ENCODE measurements at places on chromosomes 7 and 10. TPM values are rescaled to one million over a fixed set of nuclear protein-coding genes. Genes with fewer than 3 reads are reported as not detected.

DNA sequence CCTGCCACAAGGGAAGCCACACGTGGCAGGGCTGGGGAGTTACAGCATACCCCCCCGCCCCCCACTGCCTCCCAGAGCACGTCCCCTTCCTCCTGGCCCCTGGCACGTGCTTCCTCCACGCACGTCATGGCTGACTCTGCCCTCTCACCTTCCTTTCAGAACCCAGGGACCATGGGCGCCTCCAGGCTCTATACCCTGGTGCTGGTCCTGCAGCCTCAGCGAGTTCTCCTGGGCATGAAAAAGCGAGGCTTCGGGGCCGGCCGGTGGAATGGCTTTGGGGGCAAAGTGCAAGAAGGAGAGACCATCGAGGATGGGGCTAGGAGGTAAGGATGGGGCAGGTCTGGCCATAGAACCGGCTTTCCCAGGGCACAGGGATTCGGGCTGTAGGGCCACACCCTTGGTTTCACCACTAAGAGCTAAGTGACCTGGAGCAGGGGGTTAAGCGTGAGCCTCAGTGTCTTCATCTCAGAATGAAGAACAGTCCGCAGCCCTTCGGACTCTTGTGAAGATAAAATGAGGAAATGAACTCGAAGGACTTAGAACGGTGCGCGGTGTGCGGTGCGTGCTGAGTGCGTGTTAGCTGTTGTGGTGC lies 2.5 kb downstream of the NUDT1 start:
- no peak overlapping the region for H3K4me3 ChIP-seq
- H3K27me3 ChIP-seq, result no peaks in the 10 kb centered on the region
- H3K4me1 ChIP-seq, result peaks cover 67% of the 10 kb centered on the region
- H3K27ac ChIP-seq, result no peak overlapping the region

- H3K27ac ChIP-seq, result no peak overlapping the region
- no peak overlapping the region for H3K4me3 ChIP-seq
- DNase-seq, result no peak
- no peaks in the 10 kb centered on the region for H3K36me3 ChIP-seq
- H3K4me1 ChIP-seq, result no peaks in the 10 kb centered on the region
Observed at GRCh38 chr7:143454091-143454680, 10.9 kb downstream of the TAS2R60 start.

DNA sequence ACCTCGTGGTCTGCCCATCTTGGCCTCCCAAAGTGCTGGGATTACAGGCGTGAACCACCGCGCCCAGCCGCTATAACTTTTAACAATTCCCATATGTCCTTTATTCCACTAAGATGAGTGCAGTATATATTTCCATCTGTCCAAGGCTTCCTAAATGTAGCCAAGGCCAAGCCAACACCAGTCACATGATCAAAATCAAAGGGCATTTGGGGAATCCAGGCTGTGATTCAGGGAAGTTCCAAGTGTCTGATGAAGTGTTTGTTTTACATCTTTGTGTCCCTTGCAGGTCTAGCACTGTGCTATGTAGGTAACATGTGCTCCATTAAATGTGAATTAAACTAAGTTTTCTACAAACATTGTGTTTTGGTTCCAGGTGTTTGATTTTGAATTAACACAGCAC lies 20.8 kb downstream of the AKR1E2 start:
- H3K36me3 ChIP-seq, result no peaks in the 10 kb centered on the region
- no peaks in the 10 kb centered on the region for H3K27me3 ChIP-seq
- no peak overlapping the region for H3K27ac ChIP-seq
- DNase-seq, result no peak
- peaks cover 6% of the 10 kb centered on the region for H3K4me1 ChIP-seq

DNA sequence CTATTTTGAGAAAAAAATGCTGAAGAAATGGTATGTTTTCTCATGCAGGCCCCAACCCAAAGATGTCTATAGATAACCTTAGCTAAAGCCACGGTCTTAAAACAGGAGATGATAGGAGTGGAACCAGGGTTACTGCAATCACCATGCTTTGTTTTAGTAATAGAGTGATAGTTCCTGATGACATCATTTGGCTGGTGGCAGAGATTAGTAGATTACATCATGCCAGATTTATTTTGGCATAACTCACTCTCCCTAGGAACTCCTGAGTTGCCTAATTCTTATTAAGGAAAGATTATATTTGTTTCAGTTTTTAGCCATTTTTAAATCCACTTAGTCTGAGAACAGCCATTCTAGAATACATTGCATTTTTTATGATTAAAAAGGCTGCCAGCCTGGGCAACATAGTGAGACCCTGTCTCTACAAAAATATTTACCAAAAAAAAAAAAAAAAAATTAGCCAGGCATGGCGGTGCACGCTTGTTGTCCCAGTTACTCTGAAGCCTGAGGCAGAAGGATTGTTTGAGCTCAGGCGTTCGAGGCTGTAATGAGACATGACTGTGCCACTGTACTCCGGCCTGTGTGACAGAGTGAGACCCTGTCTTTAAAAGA lies 17.8 kb downstream of the ENO4 start:
- H3K27me3 ChIP-seq, result no peaks in the 10 kb centered on the region
- no peak for DNase-seq
- H3K4me3 ChIP-seq, result no peak overlapping the region

- no peaks in the 10 kb centered on the region for H3K27me3 ChIP-seq
- no peak for DNase-seq
- H3K27ac ChIP-seq, result no peak overlapping the region
- H3K4me3 ChIP-seq, result no peak overlapping the region
- no peaks in the 10 kb centered on the region for H3K36me3 ChIP-seq
- H3K4me1 ChIP-seq, result no peaks in the 10 kb centered on the region
Observed at GRCh38 chr10:126094537-126094936, 198.2 kb downstream of the FANK1 start.

GRCh38 chr7:114819616-114820362 lies 102.1 kb upstream of the MDFIC start:
- H3K27ac ChIP-seq, result no peak overlapping the region
- no peak for DNase-seq
- no peaks in the 10 kb centered on the region for H3K27me3 ChIP-seq
- H3K4me1 ChIP-seq, result no peaks in the 10 kb centered on the region

GRCh38 chr10:104650635-104651331 lies 9.7 kb downstream of the SORCS3 start:
- H3K27ac ChIP-seq, result no peak overlapping the region
- H3K27me3 ChIP-seq, result peaks cover 28% of the 10 kb centered on the region
- DNase-seq, result no peak
- no peaks in the 10 kb centered on the region for H3K36me3 ChIP-seq
- H3K4me1 ChIP-seq, result no peaks in the 10 kb centered on the region

GRCh38 chr7:128119036-128119435 lies 87.8 kb upstream of the LRRC4 start:
- DNase-seq, result no peak
- peaks cover 12% of the 10 kb centered on the region for H3K4me1 ChIP-seq
- no peak overlapping the region for H3K27ac ChIP-seq
- H3K4me3 ChIP-seq, result no peak overlapping the region
- H3K36me3 ChIP-seq, result no peaks in the 10 kb centered on the region

DNA sequence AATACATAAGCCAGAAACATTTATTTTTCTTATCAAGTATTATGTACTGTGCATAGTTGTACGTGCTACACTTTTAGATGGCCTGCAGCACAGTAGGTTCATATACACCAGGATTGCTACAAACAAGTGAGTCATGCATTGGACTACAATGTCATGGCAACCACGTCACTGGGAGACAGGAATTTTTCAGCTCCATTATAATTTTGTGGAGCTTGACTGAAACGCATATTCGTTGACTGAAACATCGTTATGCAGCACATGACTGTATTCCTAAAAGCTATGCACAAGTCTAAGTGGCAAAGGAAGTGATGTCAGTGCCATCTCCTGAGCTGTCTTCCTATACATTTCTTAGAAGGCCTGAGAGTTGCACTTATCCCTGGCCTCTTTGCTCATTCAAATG lies 871.8 kb downstream of the IPMK start:
- H3K36me3 ChIP-seq, result no peaks in the 10 kb centered on the region
- H3K4me1 ChIP-seq, result no peaks in the 10 kb centered on the region
- no peaks in the 10 kb centered on the region for H3K27me3 ChIP-seq
- no peak overlapping the region for H3K4me3 ChIP-seq
- H3K27ac ChIP-seq, result no peak overlapping the region

DNA sequence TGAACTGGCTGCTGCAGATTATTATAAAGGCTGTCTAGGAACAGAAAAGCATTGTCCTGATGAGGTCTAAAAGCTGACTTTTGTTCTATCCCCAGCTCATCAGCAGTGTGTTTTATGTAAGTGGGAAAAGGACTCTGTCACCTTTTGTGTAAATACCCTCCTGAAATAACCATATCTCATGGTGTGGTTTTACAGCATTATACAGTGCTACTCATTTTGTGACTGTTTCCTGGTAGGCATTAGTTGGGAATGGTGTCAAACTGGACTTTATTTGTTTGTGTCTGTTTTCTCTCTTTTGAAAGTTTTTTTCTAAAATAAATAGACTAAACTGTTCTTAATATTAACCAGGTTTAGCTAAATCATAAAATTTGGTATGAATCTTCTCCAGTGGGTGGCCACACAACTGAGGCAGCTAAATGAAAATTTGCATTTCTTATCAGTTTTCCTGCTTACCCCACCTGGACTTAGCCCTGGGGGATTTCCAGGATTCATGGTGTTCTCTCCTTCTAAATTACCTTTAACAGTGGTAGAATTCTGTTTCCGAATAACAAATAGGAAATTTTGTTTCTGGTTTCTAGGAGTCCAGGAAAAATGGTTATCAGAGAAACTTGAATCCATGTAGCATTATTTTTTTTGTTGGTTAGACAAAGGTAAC lies 140.9 kb downstream of the LHFPL3 start:
- no peak for DNase-seq
- no peaks in the 10 kb centered on the region for H3K4me1 ChIP-seq
- no peaks in the 10 kb centered on the region for H3K27me3 ChIP-seq
- no peak overlapping the region for H3K27ac ChIP-seq

DNA sequence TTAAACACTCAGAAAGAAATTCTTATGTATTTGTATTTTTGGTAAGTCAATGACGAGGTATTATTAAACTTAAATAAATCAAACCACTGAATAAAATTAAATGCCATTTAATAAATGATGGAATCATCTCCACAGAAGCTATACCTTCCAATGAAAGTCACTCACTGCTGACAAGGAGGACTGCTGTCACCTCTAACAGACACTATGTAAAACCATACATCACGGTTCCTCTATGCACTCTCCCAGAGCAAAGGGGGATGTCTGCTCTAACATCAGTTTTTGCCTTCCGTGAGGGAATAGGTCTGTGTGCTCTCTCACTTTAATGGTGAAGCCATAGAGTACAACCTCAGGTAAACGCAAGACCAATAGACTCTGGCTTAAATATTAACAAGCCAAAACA lies 99.7 kb upstream of the DDC start:
- peak overlapping the region; percentile 86 for H3K27ac ChIP-seq
- no peaks in the 10 kb centered on the region for H3K27me3 ChIP-seq
- no peak for DNase-seq

DNA sequence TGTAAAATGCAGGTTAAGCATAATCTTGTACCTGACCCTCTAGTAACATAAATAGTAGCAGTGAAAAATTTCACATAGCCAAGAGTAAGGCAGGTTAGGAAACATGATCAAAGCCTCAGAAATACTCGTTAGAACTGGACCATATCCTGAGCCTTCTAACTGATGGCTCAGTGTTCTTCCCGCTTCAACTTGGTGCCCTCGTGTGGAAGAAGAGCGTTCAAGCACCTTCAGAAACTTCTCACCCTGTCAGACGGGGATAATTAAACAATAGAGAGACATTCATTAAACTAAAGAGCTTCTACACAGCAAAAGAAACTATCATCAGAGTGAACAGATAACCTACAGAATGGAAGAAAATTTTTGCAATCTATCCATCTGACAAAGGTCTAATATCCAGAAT lies 124.5 kb downstream of the MYOF start:
- DNase-seq, result peak; percentile 35
- H3K36me3 ChIP-seq, result no peaks in the 10 kb centered on the region
- H3K27ac ChIP-seq, result no peak overlapping the region
- H3K4me1 ChIP-seq, result peaks cover 6% of the 10 kb centered on the region
- no peaks in the 10 kb centered on the region for H3K27me3 ChIP-seq

- no peak overlapping the region for H3K4me3 ChIP-seq
- H3K36me3 ChIP-seq, result no peaks in the 10 kb centered on the region
- H3K27ac ChIP-seq, result no peak overlapping the region
- DNase-seq, result no peak
- peaks cover 20% of the 10 kb centered on the region for H3K27me3 ChIP-seq
- no peaks in the 10 kb centered on the region for H3K4me1 ChIP-seq
Observed at GRCh38 chr10:77504873-77505257, 132.7 kb downstream of the KCNMA1 start.

DNA sequence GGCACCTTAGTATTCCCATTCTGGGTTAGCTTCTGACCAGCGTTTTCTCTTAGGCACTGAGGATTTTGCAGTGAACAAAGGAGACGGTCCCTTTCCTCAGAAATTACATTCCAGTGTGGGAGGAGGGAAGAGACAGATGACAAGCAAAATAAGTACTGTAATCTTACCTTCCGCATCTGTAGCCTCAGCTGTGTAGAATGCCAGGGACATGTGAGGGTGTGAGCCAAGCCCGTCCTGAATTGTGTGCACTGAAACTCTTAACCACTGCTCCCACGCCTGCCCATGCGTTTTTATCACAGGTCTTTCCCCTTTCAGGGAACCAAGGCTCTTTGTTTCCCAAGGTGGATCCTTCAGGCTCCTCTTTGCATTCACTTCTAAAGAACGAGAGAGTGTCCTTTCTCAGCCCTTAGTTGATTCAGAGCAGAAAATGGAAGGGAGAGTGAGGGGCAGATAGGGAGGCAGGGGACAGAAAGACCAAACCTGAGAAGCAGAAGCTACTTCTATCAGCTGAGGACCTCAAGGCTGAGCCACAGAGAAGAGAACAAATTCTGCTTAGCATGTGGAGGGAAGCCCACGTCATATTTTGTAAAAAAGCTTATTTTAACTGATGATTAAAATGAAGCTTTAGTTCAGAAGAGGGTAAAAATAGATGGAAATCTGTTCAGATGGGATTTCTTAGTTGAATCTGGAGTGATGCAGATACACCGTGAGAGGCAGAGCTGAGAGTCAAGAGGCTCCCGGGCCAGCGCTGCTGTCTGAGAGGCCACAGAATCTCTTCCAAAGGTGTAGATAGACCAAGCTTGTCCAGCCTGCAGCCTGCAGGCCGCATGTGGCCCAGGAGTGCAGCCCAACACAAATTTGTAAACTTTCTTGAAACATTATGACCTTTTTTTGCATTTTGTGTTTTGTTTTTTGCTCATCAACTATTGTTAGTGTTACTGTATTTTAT lies 122.5 kb downstream of the CCNY start:
- H3K36me3 ChIP-seq, result peaks cover 15% of the 10 kb centered on the region
- no peak for DNase-seq
- H3K27ac ChIP-seq, result peak overlapping the region; percentile 80
- peak overlapping the region; percentile 9 for H3K4me3 ChIP-seq

Gene NACAD
- 0.05 TPM for total RNA-seq

Gene AHR
- total RNA-seq, result 39.0 TPM

Gene MYPN
- total RNA-seq, result not detected

Gene GLCCI1
- total RNA-seq, result 17.7 TPM

Gene DLX6
- not detected for total RNA-seq

Gene SFMBT2
- total RNA-seq, result 63.2 TPM

Gene KCP
- not detected for total RNA-seq

Gene TMEM176B
- not detected for total RNA-seq

Gene STRIP2
- total RNA-seq, result 6.6 TPM

Gene ALOX5
- total RNA-seq, result 9.7 TPM

Gene DDC
- not detected for total RNA-seq

Gene AGR2
- total RNA-seq, result not detected

All from activated CD8-positive, alpha-beta T cell treated with anti-CD3 and anti-CD28 coated beads, Interleukin-2, amount 10 ng/mL, durations not matched to agents 7 days and 5 days (primary cell).